ENCODE measurements at places on chromosomes 11 and 22.
A peak's percentile ranks its signal among the peaks of the same experiment; 100 is the strongest.

DNA sequence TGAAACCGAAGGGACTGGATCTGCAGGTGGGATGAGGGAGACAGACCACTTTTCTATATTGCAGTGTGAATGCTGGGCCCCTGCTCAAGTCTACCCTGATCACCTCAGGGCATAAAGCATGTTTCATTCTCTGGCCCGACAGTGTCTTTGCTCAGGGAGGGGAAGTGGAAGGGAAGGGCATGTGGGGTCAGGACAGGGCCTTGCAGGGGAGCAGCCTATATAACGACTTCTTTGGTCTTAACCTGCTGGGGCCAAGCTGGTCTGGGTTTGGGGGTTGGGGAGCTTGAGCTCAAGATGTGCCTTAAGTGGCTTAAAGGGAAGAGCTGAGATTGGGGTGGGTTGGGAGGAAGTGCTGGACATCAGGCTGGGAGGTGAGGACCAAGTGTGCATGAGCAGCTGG lies 86.4 kb downstream of the GDPD4 start:
- DNase-seq, result no peak

GRCh38 chr11:110793556-110793955 lies 81.3 kb upstream of the ARHGAP20 start:
- peak; percentile 4 for DNase-seq

GRCh38 chr11:86488553-86488952 lies 113.9 kb downstream of the CCDC81 start:
- no peak for DNase-seq

GRCh38 chr11:47904048-47904447 lies 55.9 kb upstream of the NUP160 start:
- no peak for DNase-seq

DNA sequence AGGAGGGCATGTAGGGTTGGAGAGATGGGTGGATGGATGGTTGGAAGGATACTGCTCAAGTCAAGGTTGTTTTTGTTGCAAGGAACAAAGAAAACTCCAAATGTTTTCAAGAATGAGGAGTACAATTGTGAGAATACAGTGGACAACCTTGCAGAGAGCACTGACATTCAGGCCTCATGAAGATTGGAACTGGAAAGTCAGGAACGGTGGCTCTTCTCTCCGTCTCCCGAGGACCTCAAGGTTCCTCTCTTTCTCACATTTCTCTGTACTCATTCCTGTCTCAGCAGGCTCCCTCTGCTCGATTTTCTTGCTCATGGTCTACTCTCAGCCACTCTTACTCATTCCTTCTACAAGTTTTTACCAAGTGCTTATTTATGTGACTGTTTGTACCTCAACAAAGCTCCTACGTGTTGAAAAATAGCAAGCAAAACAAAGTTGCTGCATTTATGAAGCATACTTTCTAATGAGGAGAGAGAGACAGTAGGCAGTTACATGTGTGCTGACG lies 97.6 kb downstream of the SWAP70 start:
- no peak for DNase-seq

- DNase-seq, result no peak
Measured at GRCh38 chr11:68349461-68350249, 37.3 kb downstream of the LRP5 start.

GRCh38 chr11:87859636-87860035 lies 315.6 kb downstream of the RAB38 start:
- no peak for DNase-seq

DNA sequence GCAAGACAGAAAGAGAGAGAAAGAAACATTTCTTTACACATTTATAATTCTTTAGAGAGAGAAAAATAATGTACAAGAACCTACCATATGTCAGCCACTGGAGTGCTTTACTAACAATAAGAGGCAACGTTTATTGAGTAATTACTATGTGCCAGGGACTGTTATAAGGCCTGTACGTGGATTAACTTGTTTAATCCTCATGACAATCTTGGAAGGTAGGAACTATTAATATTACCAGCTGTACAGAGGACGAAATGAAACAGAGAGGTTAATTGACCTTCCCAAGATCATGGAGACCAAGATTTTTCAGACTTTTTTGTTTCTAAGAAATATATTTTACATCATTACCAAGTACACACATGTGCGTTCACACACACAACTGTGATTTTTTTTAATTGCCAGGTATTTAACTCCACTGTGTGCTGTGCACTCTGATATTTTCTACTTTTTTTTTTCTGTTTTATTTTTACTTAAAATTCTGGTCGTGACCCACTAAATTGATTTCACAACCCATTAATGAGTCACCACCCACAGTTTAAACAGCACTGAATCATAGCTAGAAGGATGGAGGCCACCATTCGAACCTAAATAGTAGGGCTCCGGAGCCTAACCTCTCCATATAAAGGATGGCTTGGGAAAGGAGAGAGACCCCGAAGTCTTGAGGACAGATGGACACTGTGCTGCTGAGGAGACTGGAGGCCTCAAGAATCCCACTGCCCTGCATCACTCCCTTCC lies 21.4 kb downstream of the CREB3L1 start:
- DNase-seq, result no peak

DNA sequence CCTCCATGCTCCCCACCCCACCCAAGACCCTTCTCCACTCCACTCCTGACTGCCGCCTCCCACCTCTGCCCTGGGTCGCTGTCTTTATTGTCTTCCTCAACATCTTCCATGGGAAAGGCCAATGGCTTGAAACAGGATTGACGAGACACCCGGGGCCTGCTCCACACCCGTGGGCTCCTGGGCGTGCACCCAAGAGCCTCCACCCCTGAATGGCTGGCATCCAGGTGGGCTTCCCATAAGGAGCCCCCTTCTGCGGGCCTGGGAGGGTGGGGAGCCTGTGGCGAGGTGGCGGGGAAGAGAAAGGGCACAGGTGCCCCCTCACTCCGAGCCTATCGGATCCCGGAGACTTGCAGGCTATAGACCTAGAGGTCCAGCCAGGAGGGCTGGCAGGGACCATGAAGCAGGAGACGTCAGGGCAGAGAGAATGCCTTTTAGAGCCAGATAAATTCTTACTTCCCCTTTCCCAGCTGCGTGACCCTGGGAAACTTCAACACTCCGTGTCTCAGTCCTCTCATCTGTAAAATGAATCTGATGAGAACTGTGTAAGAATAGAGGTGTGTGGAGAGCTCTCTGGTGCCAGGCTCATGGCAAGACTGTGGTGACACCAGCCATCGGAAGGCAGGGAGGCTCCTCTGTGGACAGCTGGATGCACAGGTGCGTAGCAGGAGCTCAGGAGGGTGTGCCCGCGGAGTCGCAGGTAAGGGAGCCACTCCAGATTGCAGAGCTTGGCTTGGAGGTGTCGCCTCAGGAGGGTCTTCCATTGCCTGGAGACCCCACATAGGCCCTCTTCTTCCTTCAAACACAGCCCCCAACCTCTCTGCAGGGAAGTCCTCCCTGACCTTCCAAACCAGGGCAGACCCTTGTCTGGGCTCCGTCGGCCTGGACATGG lies 53.9 kb downstream of the SMIM38 start:
- DNase-seq, result no peak

- DNase-seq, result no peak
Measured at GRCh38 chr11:93967258-93967657, 53.9 kb upstream of the HEPHL1 start.

- no peak for DNase-seq
Measured at GRCh38 chr11:45343444-45343843, 57.3 kb upstream of the SYT13 start.

DNA sequence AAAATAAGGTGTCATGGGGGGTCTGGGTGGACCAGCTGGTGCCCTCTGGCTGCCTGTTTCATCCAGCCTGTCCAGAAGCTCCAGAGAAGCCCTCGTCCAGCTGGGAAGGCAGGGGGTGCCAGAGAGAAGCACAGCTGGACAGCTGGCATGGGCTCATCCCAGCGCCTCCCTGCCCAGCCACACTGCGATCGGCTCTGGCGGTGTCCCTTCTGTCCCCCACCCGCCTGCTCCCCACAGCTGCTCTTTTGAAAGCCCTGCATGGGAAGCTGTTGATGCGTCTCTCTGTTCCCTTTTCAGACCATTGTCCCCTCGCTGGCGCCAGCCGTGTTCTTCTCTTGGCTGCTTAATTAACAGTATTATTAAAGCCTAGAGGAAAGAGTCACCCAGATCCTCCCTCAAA lies 86.5 kb downstream of the MN1 start:
- DNase-seq, result no peak

DNA sequence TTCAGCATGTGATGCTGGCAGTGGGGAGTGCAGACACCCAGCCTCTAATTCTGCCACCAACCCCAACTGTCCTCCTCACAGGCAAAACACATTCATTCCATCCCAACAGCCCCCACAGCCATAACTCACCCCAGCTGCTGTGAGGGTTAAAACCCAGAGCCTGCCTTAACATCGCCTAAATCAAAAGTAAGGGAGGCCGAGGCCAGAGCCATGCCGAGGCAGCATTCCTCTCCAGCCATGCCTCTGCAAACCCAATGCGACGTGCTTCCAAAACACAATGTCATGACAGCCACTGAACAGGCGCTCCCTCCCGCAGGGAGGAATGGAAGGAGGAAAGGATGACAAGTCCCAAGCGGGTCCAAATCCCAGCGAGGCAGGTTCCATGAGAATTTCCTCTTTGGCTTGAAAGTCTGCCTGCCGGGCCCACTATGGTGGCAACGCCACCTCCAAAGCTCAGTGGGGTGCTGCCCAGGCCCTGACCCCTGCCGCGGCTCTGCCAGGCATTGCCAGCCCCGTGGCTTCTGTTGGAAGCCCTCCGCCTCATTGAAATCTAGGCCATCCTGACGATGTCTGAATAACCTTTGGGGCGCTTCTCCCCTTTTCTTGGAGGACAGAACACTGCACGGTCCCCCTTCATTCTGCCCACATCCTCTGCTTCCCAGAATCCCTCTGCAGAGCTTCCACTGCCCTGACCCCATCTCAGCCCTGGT lies 472.3 kb downstream of the BRD1 start:
- no peak for DNase-seq

- DNase-seq, result no peak
Measured at GRCh38 chr11:96648991-96649390, 259.2 kb downstream of the JRKL start.

- no peak for DNase-seq
Measured at GRCh38 chr11:117925198-117925925, 3.8 kb downstream of the TMPRSS13 start.

Measured in stimulated activated CD4-positive, alpha-beta T cell treated with anti-CD3 and anti-CD28 coated beads, TNF-alpha, amount 100 ng/mL, for 48 hours (primary cell).